ENCODE measurements at places on chromosomes 2 and 18. TPM values are rescaled to one million over a fixed set of nuclear protein-coding genes. Genes with fewer than 3 reads are reported as not detected.

GRCh38 chr18:79904357-79905147 is 46.9 kb downstream of the SLC66A2 start:
- DNase-seq: peak; percentile 27

DNA sequence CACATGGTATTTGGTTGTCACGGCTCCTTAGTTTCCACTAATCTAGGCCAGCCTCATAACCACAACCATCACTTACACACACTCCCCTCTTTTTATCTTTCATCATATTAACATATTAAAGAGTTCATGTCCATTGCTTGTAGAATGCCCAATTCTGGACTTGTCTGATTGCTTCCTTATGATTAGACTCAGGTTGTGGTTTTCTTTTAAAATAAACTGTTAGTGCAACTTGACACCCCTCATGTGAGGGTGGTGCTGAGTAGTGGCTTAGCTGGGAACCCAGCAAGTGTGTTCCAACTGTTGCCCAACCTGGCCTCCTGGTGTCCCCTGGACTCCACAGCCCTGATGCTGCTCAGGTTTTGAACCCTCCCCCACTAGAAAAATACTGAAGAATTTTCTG is 20.1 kb upstream of the CD207 start:
- no peak for DNase-seq

GRCh38 chr2:176491172-176491904 is 222.1 kb downstream of the MTX2 start:
- DNase-seq: peak; percentile 50

GRCh38 chr2:223549215-223549614 is 52.9 kb downstream of the SCG2 start:
- no peak for DNase-seq

GRCh38 chr2:42443718-42444399 is 49.9 kb downstream of the KCNG3 start:
- no peak for DNase-seq

DNA sequence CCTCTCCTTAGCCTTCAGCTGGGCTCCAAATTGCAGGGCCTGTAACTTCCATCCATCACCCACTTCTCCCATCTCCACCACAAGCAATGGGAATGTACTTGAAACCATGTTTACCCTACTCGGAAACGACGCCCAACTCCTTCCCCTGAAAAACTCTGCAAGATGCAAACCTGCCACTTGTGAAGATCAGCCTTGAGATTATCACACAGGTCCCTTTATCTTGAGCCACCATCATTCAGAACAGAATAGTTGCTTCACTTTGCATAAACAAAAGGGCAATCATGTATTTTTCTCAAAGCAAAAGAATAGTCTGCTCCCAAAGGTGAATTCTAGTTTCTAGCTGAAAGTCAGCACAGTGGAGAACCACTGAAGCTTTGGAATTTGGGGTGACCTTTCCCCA is 75.8 kb downstream of the TNFRSF11A start:
- DNase-seq: no peak

- DNase-seq: no peak
Measured at GRCh38 chr2:12727641-12728040, 10.9 kb downstream of the TRIB2 start.

- no peak for DNase-seq
Measured at GRCh38 chr2:53750041-53750768, 17.4 kb upstream of the CHAC2 start.

MERTK gene
- total RNA-seq: 18.2 TPM

CREG2 gene
- 0.08 TPM for total RNA-seq

DNA sequence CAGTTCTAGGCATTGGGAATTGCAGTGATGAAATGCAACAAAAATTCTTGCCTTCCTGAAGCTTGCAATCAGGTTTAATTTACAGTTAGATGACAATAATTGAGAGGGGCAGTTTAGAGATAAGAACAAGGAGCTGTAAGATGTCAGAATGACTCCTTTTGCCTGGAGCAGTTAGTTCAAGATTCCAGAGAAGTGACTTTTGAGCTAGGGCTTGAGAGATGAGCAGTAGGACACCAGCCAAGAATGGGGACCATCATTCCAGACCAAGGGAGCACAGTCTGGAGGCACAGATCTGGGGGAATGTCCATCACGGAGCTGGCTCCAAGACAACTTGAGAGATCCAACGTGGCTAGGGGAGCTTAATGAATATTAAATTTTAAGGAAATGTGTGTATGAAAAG is 26.8 kb downstream of the CACNB4 start:
- DNase-seq: no peak

GRCh38 chr2:144941743-144942488 is 422.0 kb upstream of the ZEB2 start:
- DNase-seq: no peak

LIMS1 gene
- 75.6 TPM for total RNA-seq

DNA sequence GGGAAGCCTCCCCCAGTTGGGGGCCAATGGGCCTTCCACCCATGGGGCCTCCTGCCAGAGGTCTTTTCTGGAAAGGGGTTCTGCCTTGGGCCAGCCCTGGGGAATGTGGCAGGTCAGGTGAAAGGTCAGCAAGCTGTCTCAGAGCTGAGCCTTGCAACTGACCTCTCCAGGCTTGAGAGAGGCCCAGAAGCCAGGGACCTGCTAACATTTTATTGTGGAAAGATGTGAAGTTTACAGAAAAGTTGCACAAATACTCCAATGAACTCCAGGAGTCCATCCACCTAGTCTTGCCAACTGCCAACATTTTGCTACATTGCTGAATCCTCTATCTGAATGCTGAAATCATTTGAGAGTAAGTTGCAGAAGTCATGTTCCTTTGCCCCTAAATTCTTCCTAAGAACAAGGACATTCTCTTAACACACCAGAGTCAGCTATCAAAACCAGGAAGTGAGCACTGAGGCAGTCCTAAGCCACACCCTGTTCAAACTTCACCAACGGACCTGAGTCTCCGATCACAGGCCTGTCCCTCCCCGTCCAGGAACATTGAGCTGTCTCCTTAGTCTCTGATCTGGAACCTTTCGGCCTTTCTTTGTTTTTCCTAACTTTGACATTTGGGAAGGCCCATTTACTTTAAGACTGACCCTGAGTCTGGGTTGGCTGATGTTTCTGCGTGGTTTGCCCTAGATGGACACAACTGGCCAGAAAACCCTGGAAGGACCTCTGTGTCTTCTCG is 4.0 kb downstream of the SNORC start:
- no peak for DNase-seq

TUBA3D gene
- total RNA-seq: 11.4 TPM

DNA sequence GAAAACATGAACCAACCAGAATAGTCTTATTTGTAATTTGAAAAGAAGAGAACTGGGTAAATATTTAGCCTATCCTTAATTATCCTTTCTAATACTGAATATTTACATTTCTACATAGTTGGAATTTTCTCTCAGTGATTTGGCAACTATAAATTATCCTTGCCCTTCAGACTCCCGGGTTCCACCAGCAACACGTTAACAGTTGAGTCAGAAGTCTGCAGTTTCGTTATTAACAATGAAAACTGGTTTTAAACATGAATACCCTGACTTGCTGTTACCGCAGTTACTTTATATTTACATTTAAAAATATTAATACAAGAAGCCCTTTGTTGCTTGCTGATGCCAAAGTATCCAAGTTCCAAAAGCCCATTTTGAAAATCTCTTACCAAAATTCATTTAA is 673.0 kb downstream of the ARHGAP15 start:
- no peak for DNase-seq

DNA sequence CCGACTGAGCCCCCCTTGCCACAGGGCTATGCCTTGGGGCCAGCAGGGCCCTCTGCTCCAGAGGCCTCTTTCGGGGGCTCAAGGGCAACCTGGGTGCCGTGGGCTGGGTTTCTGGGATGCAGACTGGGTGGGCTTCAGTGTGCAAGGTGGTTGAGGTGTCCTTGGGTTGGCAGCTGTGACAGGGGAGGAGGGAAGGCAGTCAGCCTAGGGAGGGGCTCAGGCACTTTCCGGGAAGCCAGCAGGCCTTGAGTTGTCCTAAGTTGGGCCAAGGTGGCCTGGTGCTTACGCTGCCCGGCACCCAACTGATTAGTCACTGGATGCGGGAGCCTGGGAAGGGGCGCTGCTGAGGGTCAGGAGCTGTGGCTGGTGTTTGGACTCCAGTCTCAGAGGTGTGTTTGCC is 199.5 kb downstream of the TWIST2 start:
- no peak for DNase-seq

DNA sequence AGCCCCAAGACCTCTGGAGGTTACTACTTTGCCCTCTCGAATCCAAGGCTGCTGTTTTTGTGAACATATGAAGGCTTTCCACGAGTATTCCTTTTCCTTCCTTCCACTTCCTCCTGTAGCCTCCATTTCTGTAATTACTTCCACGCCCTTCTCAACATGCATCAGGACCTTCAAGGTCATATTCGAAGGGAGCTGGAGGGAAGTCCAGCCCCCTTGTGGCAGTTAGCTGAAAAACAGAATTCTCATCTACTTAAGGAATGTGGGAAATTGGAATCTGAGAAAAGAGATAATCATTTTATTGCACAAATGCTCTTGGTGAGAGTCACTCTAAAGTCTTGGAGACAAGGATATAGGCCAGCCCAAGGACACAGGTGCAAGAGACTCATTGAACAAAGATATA is 1000.2 kb downstream of the TDRD15 start:
- no peak for DNase-seq

GRCh38 chr2:236903978-236904377 is 181.7 kb upstream of the COPS8 start:
- DNase-seq: no peak

DNA sequence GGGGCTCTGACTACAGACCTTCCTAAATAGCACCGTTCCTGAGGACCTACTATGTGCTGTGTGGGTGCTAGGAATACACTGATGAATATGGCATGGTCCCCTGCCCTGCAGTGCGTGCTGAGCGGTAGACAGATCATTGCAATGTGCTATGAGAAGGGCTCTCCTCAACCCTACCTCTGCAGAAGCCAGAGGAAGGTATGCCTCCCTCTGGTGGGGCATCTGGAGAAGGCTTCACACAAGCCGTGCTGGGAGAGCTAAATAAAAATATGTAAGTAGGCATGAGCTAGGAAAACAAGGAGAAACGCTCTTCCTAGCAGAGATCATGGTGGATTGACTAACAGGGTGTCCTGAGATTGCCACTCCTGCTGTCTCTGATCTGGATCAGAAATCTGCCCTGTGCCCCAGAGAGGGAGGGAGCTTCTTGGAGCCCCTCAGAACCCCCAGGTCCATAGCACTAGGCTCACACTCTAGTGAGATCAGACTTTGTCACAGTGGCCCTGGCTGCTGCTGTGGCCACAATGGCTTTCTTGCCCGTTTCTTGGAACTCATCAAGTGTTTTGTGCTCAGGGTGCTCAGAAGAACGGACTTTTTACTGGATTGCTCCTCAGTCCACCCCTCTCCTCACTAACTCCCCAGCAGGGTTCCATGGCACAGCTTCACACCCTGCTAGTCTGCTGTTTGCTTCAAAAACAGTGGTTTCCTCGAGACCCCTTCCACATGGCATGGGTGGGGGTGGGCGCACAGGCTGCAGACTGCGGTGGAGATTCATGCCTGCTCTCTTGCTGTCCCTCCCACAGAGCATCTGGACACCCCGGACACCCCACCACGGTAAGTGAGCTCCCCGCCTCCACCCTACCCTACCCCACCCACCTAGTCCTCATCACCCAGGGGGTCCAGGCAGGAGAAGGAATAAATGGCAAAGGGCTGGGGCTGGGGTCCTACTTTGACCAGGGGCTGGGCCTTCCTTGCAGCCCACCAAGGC is 14.2 kb downstream of the SIGLEC15 start:
- no peak for DNase-seq

CRYGD gene
- total RNA-seq: 1.5 TPM

PXDN gene
- 73.3 TPM for total RNA-seq

DNA sequence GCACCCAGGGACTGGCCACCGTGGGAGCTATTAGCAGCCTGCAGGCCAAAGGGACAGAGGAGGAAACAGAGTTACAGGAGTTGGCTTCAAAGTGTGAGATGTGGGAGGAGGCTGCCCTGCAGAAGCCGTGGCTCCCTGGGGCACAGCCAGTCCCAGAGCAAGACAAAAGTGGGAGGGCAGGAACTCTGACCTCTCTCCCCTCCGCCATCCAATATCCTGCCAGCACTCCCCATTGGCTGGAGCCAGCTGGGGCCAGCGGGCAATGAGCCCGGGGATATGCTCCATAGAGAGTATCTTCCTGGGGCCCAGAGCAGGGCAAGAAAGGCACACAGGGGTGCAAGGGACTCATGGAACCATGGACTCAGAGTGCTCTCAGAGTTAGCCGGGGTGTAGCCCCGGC is 143.1 kb downstream of the INHBB start:
- no peak for DNase-seq

- DNase-seq: no peak
Measured at GRCh38 chr18:46814399-46814798, 57.5 kb upstream of the ST8SIA5 start.

- no peak for DNase-seq
Measured at GRCh38 chr2:184793176-184793575, 194.8 kb downstream of the ZNF804A start.

ASXL2 gene
- 20.0 TPM for total RNA-seq
